Sigmoid colon (tissue), 7 donors: ENCODE measurements at places on chromosomes 6 and 20. TPM values are rescaled to one million over a fixed set of nuclear protein-coding genes. Genes with fewer than 3 reads are reported as not detected.

SAPCD1 gene
- total RNA-seq = 6.5 TPM

EDN3 gene
- total RNA-seq = 1.8 TPM

TMC2 gene
- total RNA-seq = 0.28 TPM

CTAGE9 gene
- not detected for total RNA-seq

FNDC1 gene
- total RNA-seq = 4.3 TPM

FLRT3 gene
- total RNA-seq = 5.6 TPM

LATS1 gene
- total RNA-seq = 23.8 TPM

FAM83B gene
- not detected for total RNA-seq

TREM1 gene
- total RNA-seq = 1.2 TPM

CENPW gene
- total RNA-seq = 4.3 TPM

PACRG gene
- total RNA-seq = 6.9 TPM

TMEM200A gene
- 0.71 TPM for total RNA-seq

TCP11 gene
- not detected for total RNA-seq

HSPA1L gene
- total RNA-seq = 2.2 TPM

UNC93A gene
- total RNA-seq = not detected

MAFB gene
- total RNA-seq = 18.6 TPM

RUNX2 gene
- total RNA-seq = 4.5 TPM

ZFAND3 gene
- total RNA-seq = 41.4 TPM

COL20A1 gene
- total RNA-seq = not detected

MAD2L1BP gene
- total RNA-seq = 30.0 TPM

POPDC3 gene
- total RNA-seq = 3.5 TPM

THBD gene
- total RNA-seq = 14.3 TPM

DPPA5 gene
- total RNA-seq = not detected

CGAS gene
- 5.3 TPM for total RNA-seq

HLA-DRA gene
- 108 TPM for total RNA-seq

NUS1 gene
- total RNA-seq = 27.0 TPM

KCNQ5 gene
- 2.1 TPM for total RNA-seq

MKKS gene
- total RNA-seq = 24.5 TPM

ACTL10 gene
- 0.66 TPM for total RNA-seq

STK35 gene
- 16.8 TPM for total RNA-seq

TRIM15 gene
- 0.36 TPM for total RNA-seq

EYA4 gene
- total RNA-seq = 8.6 TPM

BCAS1 gene
- not detected for total RNA-seq

ANKRD66 gene
- total RNA-seq = not detected

C2 gene
- total RNA-seq = 15.7 TPM

GSTA3 gene
- not detected for total RNA-seq

TM9SF4 gene
- total RNA-seq = 24.0 TPM

ULBP1 gene
- not detected for total RNA-seq

CFB gene
- total RNA-seq = 14.3 TPM

MDN1 gene
- total RNA-seq = 17.9 TPM

TOX2 gene
- total RNA-seq = 1.7 TPM

RIMS1 gene
- 7.1 TPM for total RNA-seq

GPR6 gene
- not detected for total RNA-seq

SRSF12 gene
- 3.6 TPM for total RNA-seq

CCN6 gene
- not detected for total RNA-seq

OR2H1 gene
- total RNA-seq = not detected

POFUT1 gene
- total RNA-seq = 31.6 TPM

SYCP2L gene
- total RNA-seq = 0.66 TPM

IL17A gene
- total RNA-seq = not detected

NDRG3 gene
- total RNA-seq = 34.2 TPM

ZC2HC1B gene
- not detected for total RNA-seq
